ENCODE measurements at places on chromosomes 16 and 17. TPM values are rescaled to one million over a fixed set of nuclear protein-coding genes. Genes with fewer than 3 reads are reported as not detected.

Gene NMRAL1
- total RNA-seq, result 75.9 TPM

Gene PDILT
- not detected for total RNA-seq

Gene OTOP3
- not detected for total RNA-seq

Gene KRTAP3-2
- not detected for total RNA-seq

Gene CFAP97D1
- total RNA-seq, result not detected

Gene B9D1
- 34.7 TPM for total RNA-seq

Gene CHST4
- total RNA-seq, result 0.11 TPM

Gene MYH13
- not detected for total RNA-seq

Gene TPSG1
- total RNA-seq, result not detected

Gene RHBDL3
- not detected for total RNA-seq

Gene CCL3
- total RNA-seq, result not detected

Gene PYCARD
- total RNA-seq, result 105 TPM
